ENCODE measurements at places on chromosomes 6 and 20.

GRCh38 chr20:63567386-63568169 is 6.5 kb downstream of the HELZ2 start:
- DNase-seq = peak; percentile 62

DNA sequence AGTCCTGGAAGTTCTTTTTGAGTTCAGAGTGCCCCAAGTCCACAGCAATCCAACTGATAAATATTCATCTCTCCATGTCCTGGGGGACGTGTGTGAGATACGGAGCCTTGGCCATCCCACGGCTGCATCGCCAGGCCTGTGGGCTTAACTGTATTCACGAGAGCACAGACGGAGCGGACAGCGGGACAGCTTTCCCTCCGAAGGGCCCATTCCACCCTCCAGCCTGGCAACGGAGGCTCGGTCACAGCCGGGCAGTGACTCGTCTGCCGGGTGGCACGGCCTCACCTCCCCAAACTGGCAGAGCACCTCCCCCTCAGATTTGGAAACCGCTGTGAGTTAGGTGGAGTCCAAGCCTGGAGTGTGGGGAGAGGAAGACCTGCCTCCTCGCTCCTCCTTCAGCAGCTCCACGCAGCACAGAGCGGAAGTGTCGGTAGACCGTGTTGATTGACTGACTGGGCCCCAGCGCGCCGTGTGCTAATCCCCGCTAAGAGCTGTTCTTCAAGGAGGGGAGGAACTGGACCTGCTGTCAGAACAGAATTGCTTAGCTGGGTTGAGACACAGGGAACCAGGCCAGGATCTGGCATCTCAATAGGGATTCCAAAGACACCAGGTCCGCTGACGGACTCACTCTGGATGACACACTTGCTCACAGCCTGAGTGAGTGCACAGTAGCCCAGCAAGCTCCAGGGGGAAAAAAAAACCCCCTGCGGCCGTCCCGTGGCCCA is 10.9 kb downstream of the FOXF2 start:
- no peak for DNase-seq

- no peak for DNase-seq
These were observed 39.0 kb downstream of the GMPR start for GRCh38 chr6:16277101-16277981.

GRCh38 chr6:166463359-166464067 is 80.8 kb upstream of the MPC1 start:
- no peak for DNase-seq

DNA sequence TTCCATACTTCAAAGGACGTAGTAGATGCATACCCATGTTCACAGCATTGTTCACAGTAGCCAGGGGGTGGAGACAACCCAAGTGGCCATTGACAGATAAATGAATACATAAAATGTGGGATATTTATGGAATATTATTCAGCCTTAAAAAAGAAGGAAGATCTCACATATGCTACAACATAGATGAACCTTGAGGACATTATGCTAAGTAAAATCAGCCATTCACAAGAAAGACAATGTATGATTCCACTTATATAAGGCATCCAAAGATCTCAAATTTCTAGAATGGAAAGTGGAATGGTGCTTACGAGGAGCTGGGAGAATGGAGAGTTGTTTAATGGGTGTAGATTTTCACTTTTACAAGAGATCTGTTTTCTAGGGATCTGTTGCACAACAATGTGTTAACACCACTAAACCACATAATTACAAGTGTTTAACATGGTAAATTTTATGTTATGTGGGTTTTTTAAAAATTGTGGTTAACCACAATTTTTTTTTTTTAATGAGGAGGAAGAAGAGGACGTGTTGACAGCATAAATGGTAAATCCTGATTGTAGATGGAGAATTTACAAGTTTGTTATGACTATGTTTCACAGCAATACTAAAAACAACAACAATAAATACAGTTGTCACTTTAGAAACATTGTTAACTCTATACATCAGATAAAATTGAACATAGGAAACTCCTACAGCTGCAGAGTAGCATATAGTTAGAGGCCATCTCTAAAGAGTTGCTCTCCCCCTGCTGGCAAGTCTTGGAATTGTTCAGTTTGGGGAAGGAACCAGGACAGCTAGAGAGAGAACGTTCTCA is 41.6 kb downstream of the CCN2 start:
- peak; percentile 52 for DNase-seq

- DNase-seq = no peak
These were observed 208.5 kb upstream of the SSTR4 start for GRCh38 chr20:22826306-22827230.

DNA sequence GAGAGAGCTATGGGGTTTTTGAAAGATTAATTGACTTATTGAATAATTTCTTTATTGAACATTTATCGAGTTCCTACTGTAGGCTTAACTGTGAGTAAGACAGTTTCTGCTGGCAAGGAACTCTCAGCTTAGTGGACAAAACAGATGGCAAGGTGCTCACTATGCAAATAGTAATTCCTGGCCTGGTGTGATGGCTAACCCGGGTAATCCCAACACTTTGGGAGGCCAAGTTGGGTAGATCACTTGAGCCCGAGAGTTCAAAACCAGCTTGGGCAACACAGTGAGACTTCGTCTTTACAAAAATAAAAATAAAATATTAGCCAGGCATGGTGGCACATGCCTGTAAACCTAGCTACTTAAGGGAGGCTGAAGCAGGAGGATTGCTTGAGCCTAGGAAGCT is 13.5 kb upstream of the TGM2 start:
- DNase-seq = no peak

DNA sequence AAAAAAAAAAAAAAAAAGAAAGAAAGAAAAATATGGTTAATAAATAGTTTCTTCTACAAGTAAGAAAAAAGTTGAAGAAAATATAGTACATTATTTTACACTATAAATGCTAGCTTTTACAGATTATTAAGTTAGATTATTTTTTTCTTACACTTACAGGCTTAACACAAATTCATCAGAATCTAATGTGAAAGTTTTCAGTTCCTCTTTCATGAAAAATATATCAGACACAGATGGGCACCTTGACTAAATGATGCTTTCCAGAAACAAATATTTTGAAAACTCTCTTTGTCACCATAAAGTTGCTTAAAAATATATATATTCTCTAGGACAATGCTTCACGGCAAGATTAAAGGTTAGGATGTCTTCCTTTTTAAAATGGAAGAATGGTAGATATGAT is 321.8 kb upstream of the HSF2 start:
- DNase-seq = no peak

Measured in activated T-cell treated with anti-CD3 and anti-CD28 coated beads, Interleukin-2, amount 50 U/mL, for 1 hour (primary cell).